T47D (cell line): ENCODE measurements at places on chromosomes 7 and 10.

DNA sequence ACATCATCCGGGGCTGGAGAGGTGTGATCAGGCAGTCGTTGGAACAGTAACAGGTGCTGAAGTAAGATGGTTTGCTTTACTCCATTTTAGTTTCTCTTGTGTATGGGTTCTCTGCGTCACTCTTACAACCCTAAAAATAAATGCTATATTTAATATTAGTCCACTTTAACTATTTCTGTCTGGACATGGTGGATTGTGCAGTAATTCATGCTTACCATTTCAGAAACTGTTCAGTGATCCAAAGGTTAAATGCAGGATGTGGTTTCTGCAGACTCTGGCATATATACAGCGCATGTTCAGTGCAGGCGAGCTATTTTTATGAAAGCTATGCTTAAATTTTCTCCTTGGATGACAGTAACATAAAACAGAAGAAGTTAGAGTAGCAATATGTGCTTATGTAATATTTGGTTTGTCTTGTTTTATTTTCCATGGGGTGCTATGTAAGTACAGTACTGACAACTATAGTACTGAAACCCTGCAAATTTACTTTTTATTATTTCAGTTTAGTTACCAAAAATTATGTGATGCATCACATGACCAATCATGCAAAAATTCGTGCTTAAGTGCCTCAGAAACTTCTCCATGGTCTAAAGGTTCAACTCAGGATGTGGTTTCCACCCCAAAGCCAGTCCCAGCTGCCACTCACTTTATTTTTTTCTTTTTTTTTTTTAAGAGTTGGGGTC lies 46.6 kb upstream of the GRID1 start:
- no peak for DNase-seq

GRCh38 chr7:107154826-107155225 lies 14.0 kb upstream of the HBP1 start:
- DNase-seq = no peak

DNA sequence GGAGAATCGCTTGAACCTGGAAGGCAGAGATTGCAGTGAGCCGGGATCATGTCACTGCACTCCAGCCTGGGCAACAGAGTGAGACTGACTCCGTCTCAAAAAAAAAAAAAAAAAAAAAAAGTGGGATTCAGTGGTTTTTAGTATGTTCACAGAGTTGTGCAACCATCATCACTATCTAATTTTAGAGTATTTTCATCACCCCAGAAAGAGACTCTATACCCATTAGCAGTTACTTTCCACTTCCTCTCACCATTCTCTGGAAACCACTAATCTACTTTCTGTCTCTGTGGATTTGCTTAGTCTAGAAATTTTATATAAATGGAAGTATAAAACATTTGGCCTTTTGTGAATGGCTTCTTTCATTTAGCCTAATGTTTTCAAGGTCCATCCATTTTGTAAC lies 113.4 kb downstream of the ST7 start:
- no peak for DNase-seq

GRCh38 chr7:50276483-50276882 lies 28.0 kb upstream of the IKZF1 start:
- no peak for DNase-seq

DNA sequence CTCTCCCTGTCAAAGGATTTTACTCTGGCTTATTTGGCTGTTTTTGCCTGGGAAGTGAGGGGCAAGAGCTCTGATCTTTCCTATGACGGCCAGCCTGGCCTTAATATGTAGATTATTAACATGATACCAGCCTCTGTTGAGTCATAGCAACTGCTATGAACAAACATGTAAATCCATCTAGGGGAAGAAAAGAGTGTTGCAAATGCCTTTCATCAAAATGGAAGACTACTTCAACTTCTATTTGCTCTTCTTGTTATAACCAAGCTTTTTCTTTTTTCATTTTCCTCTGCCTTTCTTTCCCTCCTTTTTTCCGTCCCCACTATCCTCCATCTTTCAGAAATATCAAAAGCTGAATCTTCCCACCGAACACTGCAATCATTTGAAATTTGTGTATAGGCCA lies 46.6 kb downstream of the BTRC start:
- DNase-seq = no peak

DNA sequence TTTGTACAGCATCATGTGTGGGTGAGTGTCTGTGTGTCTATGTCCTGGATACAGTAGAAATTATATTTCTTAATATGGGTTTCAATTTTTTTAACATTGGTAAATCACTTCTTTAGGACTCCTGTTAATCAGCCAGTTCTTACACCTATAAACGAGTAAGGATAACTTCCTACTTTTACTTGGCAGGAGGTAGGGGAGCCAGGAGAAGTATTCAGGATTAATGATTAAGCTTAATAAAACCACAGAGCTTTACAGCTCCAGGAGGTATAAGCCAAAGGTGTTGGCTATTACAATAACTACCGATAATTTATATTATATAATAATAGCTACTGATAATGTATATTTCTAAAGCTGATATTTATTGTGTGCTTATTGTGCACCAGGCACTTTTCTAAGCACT lies 1.7 kb upstream of the FAM3C start:
- no peak for DNase-seq

- no peak for DNase-seq
Observed at GRCh38 chr7:1323178-1324027, 90.7 kb downstream of the UNCX start.

- no peak for DNase-seq
Observed at GRCh38 chr10:36281831-36282331, 639.8 kb upstream of the FZD8 start.

GRCh38 chr10:65065278-65065677 lies 1544.1 kb downstream of the REEP3 start:
- no peak for DNase-seq

DNA sequence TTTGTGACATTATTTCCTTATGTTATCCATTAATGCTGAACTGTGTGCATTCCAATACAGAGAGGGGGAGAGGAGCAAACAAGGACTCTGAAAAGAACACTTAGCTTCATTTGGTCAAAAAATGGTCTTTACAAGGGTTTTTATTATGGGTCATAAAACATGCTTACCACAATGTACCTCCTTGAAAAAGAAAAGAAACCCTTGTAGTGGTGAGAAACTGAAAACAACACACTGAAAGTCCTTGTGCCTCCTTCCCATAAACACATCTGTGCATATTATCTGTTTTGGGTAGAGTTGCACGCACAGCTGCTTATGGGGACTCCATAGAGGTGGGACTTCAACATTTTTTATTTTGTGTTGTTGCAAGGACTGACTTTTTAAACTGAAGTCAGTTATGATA lies 98.7 kb downstream of the CDK6 start:
- no peak for DNase-seq

GRCh38 chr10:6916601-6917000 lies 336.5 kb upstream of the PRKCQ start:
- DNase-seq = no peak

DNA sequence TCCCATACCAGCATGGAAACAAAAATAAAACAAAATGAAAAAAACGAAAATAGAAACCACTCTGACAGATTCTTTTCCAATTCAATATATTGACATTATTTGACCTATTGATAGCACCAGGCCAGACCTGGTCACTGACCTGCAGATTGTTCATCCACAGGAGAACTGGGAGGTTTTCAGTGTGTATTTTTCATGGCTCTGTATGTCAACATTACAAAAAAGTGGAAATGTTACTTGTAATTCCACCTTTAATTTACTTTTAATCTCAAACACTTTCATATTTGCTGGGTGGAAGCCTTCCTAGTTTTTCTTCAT lies 2.9 kb downstream of the HKDC1 start:
- no peak for DNase-seq

DNA sequence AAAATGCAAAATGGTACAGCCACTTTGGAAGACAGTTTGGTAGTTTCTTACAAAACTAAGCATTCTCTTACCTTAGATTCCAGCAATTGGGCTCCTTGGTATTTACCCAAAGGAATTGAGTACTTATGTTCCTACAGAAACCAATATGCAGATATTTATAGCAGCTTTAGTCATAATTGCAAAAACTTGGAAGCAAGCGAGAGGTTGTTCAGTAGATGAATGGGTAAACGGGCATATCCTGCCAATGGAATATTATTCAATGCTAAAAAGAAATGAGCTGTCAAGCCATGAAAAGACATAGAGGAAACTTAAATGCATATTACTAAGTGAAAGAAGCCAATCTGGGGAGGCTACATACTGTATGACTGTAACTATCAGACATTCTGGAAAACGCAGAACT lies 926.7 kb downstream of the TYW1 start:
- no peak for DNase-seq

- no peak for DNase-seq
Observed at GRCh38 chr7:45088821-45089340, at the start of gene NACAD. TSS of gene NACAD (minus strand) at chr7:45088969. CDS start at chr7:45088894, 75 bp downstream.
